ENCODE measurements at places on chromosomes 1 and 21.

DNA sequence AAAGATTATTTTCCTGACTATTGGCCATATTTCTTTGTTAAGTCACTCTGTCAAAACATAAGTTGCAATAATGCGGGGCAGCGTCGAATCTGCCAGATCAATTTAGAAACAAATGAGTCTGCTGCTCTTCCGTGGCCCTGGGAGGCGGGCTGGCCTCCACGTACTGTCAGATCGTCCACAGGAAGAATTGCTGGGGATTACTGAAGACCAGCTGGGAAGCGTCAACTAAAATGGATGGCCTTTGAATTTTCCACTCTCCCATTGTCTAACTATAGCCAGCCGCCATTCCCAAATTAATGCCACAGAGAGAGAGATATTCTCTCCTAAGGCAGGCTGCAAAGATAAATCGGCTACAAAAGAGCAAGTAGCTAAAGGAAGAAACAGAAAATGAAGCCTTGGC, 560.2 kb downstream of the SMYD3 start:
- peaks cover 2% of the 10 kb centered on the region for H3K4me1 ChIP-seq
- DNase-seq: no peak
- peak overlapping the region; percentile 52 for H3K27ac ChIP-seq
- no peaks in the 10 kb centered on the region for H3K27me3 ChIP-seq

- H3K27ac ChIP-seq: no peak overlapping the region
- H3K36me3 ChIP-seq: no peaks in the 10 kb centered on the region
- H3K4me1 ChIP-seq: no peaks in the 10 kb centered on the region
- no peaks in the 10 kb centered on the region for H3K27me3 ChIP-seq
- DNase-seq: no peak
Measured at GRCh38 chr1:21799730-21800129, 12.3 kb upstream of the LDLRAD2 start.

- H3K4me3 ChIP-seq: no peak overlapping the region
- H3K36me3 ChIP-seq: no peaks in the 10 kb centered on the region
- peaks cover 1% of the 10 kb centered on the region for H3K4me1 ChIP-seq
- H3K27me3 ChIP-seq: no peaks in the 10 kb centered on the region
Measured at GRCh38 chr1:194809215-194809614, 1622.8 kb upstream of the B3GALT2 start.

GRCh38 chr1:36689992-36690391, 207.3 kb upstream of the CSF3R start:
- H3K4me1 ChIP-seq: no peaks in the 10 kb centered on the region
- DNase-seq: no peak
- no peak overlapping the region for H3K4me3 ChIP-seq
- no peak overlapping the region for H3K27ac ChIP-seq
- no peaks in the 10 kb centered on the region for H3K36me3 ChIP-seq

DNA sequence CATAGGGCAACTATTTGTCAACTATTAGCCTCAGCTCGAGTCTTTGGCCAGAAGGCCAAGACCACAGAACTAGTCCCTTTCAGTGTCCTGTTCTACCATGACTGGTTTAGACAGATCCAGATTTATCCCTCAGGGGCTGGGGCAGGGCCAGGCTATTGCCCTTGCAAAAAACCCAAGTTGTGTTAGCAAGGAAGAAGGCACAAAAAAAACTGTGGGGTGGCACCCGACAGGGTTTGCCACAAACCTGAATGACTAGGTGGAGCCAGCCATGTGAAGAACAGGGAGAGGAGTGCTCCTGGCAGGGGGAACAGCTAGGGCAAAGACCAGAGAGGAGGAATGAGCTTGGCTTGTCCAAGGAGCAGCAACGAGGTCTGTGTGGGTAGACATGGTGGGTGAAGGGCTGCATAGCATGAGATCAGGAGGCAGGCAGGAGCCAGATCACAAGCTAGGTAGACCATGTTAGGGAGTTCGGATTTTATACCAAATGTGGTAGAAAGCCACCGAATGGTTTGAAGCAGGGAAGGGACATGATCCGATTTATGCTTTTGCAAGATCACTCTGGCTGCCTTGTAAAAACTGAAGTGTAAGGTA, 4.3 kb downstream of the DCST1 start:
- DNase-seq: no peak
- H3K36me3 ChIP-seq: no peaks in the 10 kb centered on the region
- H3K4me3 ChIP-seq: no peak overlapping the region
- H3K4me1 ChIP-seq: no peaks in the 10 kb centered on the region
- H3K27me3 ChIP-seq: no peaks in the 10 kb centered on the region
- no peak overlapping the region for H3K27ac ChIP-seq

GRCh38 chr1:8256321-8256720, 61.6 kb upstream of the SLC45A1 start:
- no peaks in the 10 kb centered on the region for H3K27me3 ChIP-seq
- H3K27ac ChIP-seq: no peak overlapping the region
- H3K4me1 ChIP-seq: peaks cover 5% of the 10 kb centered on the region
- H3K4me3 ChIP-seq: no peak overlapping the region

- no peaks in the 10 kb centered on the region for H3K36me3 ChIP-seq
- no peak for DNase-seq
- no peaks in the 10 kb centered on the region for H3K4me1 ChIP-seq
- H3K4me3 ChIP-seq: no peak overlapping the region
- H3K27ac ChIP-seq: no peak overlapping the region
Measured at GRCh38 chr21:46627726-46628125, 7.7 kb upstream of the PRMT2 start.

Measured in ovary (tissue), 10 donors.